Activated CD8-positive, alpha-beta T cell treated with anti-CD3 and anti-CD28 coated beads for 36 hours (primary cell): ENCODE measurements at places on chromosomes 16 and 17. TPM values are rescaled to one million over a fixed set of nuclear protein-coding genes. Genes with fewer than 3 reads are reported as not detected.

GRCh38 chr17:43517161-43517560, 29.0 kb downstream of the ETV4 start:
- DNase-seq = no peak

DNA sequence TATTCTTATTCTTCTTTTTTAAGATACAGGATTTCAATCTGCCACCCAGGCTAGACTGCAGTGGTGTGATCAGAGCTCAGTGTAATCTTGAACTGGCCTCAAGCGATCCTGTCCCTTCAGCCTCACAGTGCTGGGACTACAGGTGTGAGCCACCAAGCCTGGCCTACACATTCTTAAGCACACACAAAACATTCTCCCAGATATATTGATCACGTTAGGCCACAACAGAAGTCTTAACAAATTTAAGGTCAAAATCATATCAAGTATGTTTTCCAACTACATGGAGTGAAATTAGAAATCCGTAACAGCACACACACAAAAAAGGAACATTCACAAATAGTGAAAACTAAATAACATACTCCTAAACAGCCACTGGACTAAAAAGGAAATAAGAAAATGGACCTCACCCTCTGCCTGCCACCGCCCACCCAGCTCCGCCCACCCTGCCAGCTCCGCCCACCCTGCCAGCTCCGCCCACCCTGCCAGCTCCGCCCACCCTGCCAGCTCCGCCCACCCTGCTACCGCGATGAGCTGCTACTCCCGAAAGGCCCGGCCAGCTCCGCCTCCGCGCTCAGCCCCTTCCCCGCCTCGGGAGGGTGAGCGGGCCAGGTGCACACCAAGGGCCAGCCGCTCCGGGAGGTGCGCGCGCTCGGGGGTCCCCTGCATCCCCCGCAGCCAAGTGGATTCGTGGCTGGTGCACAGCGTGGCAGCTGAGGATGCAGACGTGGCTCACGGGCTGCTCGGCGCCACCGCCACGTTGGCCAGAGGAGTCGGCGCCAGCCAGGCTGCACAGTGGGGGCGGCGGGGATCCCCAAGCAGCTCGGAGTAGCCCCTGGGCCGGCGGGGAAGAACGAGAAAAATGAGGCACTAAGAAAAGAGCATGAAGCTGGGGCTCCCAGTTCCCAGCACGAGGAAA, 41.2 kb downstream of the C16orf87 start:
- DNase-seq = peak; percentile 82

- no peak for DNase-seq
Observed at GRCh38 chr17:70357190-70357589, 187.9 kb downstream of the KCNJ2 start.

DNA sequence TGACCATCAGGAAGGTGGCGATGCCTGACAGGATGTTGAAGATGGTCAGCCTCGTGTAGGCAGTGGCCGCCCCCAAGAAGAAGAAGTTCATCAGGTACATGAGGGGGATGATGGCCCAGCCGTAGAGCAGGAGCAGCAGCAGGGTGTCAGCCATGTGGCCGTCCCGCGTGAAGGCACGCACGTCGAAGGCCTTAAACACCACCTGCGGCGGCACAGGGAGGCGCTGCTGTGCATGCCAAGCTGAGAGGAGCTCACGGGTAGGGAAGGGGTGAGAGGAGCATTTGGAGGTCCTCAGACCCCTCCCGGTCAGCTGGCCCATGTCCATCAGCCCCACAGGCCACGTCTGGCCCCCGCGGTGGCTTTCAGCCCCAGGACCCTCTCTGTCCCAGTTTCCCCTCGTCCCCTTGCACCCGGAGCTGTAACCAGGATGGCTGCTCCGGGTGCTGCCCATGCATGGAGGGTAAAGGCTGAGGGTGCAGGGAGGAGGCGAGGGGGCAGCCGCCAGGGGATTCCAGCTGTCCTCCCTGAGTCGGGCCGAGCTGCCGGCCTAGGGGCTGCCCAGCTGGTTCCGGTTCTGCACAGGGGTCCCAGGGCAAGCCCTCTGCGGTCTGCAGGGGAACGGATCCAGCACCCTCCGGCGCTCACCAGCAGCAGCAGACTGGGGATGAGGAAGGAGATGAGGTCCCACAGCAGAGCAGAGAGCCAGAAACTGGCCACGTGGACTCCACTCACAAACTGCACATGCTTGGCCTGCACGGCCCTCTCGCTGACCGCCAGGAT, 17.1 kb upstream of the RNPS1 start:
- DNase-seq = no peak

DNA sequence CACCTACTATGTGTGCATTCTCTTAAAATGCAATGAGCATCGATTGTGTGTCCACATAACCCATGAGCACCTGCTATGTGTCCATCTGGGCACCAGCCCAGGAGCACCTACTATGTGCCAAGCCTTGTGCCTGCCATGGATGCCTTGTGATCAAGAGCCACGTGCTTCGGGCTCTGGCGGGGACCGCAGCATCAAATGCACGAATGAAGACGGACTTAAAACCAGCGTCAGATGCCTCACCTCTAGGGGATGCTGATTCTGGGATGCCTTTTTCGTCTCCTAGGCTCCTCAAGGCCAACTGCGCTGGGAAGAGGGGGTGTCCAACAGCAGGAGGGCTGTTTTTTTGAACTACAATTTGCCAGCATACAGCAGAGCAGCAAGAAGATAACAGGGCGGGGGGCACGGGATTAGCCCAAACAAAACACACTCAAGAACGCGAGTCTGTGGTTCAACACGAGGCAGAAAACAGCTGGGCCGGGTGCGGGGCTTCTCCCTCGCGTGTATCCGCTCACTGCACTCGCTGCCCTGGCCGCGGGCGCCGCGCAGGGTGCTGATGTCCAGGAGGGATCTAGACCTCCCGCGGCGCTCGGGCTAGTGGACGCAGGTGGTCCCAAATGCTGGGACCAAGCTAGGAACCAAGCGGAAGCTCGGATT, 1.2 kb upstream of the GLIS2 start:
- DNase-seq = peak; percentile 53

DNA sequence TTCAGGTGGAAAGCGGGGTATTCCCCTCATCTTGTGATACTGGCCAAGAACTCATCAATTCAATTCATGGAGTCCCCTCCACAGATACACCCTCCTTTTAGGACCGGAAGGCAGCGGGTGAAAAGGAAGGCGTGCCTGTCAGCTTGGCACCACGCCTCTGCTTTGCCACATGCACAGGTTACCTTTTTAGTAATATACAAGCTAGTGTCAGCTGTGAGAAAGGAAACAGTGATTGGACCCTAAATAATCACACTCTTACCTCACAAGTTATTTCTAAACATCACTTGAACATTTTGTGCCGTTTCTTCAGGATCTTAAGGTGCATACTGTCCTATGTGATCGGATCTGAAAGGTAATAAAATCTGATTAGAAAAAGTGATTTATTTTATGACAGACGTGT, 15.7 kb downstream of the ZDHHC7 start:
- DNase-seq = peak; percentile 8

The CACNB1 gene
- 13.1 TPM for total RNA-seq

The TBC1D3L gene
- 15.6 TPM for total RNA-seq

The C17orf50 gene
- not detected for total RNA-seq

DNA sequence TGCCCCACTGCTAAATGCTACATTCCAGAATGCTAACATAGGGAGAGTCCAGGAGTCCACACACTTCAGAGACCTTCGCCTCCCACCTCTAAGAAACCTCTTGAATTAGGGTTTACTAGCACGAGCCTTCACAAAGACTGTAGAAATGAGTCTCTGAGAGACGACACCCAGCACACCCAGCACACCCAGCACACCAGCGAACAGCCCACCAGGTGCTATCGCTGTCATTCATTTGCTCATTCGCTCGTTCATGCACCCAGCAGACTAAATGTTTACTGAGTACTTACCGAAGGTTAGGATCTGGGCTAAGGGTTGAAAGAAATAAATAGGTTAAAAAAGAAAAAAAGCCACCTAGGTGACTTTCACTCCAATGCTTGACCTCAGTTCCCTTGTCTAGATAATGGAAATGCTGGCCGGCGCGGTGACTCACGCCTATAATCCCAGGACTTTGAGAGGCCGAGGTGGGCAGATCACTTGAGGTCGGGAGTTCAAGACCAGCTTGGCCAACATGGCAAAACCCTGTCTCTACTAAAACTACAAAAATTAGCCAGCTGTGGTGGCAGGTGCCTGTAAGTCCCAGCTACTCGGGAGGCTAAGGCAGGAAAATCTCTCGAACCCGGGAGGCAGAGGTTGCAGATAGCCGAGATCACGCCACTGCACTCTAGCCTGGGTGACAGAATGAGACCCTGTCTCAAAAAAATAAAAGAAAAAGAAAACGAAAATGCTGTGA, 100.8 kb downstream of the ADCY9 start:
- DNase-seq = no peak

GRCh38 chr16:57500578-57501111, 14.4 kb upstream of the DOK4 start:
- no peak for DNase-seq

- DNase-seq = peak; percentile 11
Observed at GRCh38 chr17:5667871-5668270, 83.6 kb upstream of the NLRP1 start.

The JPH3 gene
- total RNA-seq = 0.07 TPM

DNA sequence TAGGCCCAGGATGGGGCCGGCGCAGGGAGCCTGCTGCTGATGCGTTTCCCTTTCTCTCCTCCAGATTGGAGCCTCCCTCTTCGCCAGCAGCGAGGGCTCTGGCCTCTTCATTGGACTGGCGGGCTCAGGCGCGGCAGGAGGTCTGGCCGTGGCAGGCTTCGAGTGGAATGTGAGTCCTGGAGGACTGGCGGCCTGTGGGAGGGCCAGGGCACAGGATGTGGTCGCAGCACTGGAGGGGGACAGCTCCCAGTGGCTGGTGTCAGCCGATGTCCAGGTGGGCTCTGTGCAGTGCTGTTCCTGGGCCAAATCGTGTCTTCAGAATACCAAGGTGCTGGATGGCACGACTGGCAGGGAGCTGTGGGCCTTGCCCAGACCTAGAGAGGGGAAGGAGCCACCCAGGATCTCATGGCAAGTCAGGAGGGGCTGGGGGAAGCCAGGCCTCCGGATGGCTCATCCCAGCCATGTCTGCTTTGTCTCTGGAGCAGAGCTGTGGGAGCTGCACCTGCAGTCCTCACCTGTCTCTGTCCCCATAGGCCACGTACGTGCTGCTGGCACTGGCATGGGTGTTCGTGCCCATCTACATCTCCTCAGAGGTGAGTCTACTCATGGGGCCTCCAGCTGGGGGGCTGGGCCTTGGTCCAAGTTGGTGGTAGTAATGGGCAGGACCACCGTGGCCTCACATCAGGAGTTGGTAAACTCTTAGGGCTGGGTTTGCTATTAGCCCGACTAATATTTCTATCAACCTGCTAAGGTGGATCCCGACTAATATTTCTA, 7.3 kb downstream of the SLC5A10 start:
- DNase-seq = no peak

The KRT13 gene
- not detected for total RNA-seq

DNA sequence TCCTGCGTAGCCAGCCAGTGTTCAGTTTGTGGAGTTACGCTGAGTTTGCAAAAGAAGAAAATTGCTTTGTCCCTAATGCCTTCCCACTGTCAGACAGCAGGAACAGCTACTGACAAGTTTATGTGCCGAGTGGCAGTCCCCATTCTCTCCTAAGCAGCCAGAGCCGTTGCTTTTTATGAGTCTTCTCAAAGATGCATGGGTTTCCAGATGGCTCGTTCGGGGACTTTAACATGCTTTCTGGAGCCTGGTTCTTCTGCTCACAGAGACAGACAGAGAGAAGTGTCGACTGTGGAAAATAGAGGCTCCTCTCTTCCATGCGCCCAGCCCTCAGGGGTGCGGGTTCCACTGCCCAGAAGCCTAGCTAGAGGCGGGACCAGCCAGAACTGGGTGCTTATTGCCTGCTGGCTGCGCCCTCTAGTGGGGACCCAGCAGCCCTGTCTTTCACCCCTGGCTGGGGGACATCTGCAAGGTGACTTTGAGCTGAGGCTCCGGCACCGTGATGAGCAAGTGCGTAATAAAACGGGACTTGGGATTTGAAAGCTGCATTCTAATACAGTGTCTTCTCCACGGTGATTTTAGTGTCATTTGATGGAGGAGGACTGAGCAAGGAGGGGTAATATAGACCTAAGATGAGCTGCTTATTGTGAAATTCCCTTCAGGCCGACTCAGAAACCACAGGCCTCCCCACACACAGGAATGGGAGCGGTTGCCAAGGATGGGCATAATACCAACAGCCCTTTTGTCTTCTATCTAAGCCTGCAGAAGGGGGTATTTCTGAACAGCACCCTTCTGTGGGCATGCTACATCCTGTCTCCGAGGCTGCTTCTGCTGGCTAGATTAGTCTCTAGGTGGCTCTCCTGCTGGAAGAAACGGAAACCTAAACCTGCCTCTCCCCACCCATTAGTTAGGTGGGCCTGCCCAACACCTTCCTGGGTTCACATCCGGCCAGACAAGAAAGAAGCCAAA, 73.1 kb downstream of the CCDC182 start:
- DNase-seq = peak; percentile 82

DNA sequence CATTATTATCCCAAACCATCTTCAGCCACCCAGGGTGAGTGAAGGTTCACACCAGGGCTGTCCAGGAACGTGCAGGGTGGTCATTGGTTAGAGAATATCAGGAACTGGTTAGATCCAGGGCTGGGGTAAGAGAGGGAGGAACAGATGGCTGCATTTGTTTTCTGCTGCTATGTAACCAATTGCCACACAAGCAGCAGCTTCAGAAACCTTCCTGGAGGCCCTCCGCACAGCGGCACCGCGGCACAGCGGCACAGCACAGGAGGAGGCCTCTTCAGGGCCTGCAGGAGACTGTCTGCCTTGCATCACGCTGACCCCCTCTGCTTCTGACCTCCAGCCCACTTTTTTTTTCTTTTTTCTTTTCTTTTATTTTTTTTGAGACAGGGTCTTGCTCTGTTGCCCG, 86.1 kb downstream of the KCNJ12 start:
- DNase-seq = no peak

GRCh38 chr16:24745391-24745790, 15.9 kb downstream of the TNRC6A start:
- DNase-seq = no peak

DNA sequence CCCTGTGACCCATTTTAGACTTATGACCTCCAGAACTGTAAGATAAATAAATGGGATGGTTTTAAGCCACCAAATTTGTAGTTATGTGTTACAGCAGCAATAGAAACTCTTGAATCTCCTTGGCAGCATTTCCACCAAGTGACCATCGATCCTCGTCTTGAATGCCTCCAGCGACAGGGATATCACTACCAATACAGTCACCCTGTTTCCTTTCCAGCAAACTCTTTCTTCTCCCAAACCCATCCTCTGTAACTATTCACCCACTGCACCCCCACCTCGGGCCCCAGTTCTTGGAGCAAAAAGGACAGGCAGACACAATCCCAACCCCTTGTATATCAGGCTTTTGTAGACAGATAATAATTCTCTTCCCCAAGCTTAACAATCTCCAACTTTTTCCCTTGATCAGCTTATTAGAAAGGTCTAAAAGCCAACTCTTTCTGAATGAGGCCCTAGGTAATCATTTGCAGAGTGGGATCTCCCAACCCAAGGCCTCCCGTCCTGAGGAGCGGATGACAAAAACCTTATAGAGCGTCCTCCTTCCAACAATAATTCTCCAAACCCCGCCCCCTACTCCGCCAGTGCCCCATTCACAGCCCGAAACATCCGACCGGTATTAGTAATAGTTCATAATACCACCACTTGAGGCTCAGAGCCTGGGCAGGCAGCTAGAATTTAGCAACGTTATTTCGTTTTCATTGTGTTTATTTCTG, 14.7 kb upstream of the PLLP start:
- peak; percentile 60 for DNase-seq

GRCh38 chr17:63843910-63844677, 1.6 kb upstream of the SMARCD2 start:
- no peak for DNase-seq
